ENCODE measurements at places on chromosomes 4 and X.
A peak's percentile ranks its signal among the peaks of the same experiment; 100 is the strongest.

- no peak for DNase-seq
These were observed 104.4 kb downstream of the ADRA2C start for GRCh38 chr4:3870567-3870962.

- DNase-seq, result no peak
These were observed 157.1 kb upstream of the LNX1 start for GRCh38 chr4:53748328-53748772.

GRCh38 chrX:86039625-86040568 lies 7.5 kb downstream of the CHM start:
- DNase-seq, result no peak

DNA sequence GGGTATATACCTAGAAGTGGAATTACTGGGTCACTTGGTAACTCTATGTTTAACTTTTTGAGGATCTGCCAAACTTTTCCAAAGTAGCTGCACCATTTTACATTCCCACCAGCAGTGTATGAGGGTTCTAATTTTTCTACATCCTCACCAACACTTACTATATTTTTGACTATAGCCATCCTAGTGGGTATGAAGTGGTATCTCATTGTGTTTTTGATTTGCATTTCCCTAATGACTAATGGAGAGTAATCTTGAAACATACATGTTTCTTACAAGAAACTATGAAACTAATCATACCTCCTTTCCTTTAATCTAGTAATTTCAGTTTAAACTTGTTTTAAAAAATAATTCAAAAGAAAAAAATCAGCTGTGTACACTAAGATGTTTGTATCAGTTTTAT lies 17.9 kb downstream of the BCLAF3 start:
- DNase-seq, result no peak

- DNase-seq, result no peak
These were observed 163.0 kb downstream of the FAM13A start for GRCh38 chr4:88893961-88894360.

DNA sequence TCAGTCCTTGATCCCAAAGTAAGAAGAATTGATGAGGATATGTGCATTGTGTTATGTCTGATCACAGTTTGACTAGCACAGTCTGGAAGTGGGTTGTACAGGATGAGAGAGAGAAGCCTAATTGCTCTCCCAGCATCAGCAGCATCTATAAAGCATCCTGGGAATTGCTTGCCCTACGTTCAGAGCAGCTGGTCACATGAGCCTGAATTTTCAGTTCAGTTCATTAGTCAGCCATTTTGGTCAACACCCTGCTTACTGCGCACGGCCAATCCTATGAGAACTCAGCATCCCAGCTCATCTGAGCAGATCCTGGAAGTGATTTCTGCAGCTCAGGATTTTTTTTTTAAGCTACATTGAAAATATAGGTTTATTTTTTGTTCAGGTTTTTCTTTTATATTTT lies at the start of gene RUFY3:
TSS of gene RUFY3 (plus strand) at position 218 of the 400 bp plus-strand sequence. CDS start 610 bp downstream, outside the sequence.
- DNase-seq, result no peak

DNA sequence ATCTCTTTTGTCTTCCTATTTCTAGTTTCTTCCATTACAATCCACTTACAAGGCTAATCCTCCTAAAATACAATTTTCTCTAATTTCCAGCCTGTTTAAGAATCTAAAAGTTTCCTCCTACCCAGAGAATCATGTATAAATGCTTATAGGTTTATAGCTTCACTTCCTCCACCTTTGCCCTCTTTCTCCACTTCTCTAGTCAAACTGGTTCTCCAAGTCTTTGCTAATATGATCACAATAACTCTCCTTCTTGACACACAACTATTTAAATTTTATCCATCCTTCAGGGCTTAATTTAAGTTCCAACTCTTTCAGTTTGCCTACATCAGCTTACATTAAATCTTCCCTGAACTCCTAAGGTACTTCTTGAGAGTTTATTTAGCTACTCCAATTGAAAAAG lies 69.2 kb downstream of the RPS6KA6 start:
- no peak for DNase-seq

GRCh38 chr4:147831551-147832171 lies 99.8 kb downstream of the ARHGAP10 start:
- DNase-seq, result no peak

DNA sequence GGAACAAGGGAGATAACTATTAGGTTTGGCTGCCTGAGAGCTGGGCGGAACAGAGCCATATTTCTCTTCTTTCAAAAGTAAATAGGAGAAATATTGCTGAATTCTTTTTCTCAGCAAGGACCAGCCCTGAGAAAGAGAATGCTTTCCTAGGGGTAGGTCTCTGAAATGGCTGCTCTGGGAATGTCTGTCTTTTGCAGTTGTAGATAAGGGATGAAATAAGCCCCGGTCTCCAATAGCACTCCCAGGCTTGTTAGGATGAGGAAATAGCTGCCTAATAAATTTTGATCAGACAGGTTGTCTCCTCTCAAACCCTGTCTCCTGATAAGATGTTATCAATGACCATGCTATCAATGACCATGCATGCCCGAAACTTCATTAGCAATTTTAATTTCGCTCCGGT lies 207.8 kb upstream of the KIT start:
- DNase-seq, result no peak

- DNase-seq, result no peak
These were observed 64.1 kb upstream of the GUCY1A1 start for GRCh38 chr4:155602351-155603140.

GRCh38 chrX:129932821-129933321 lies 26.9 kb downstream of the UTP14A start:
- no peak for DNase-seq

- DNase-seq, result no peak
These were observed 117.0 kb downstream of the CBLL2 start for GRCh38 chrX:22389556-22390179.

DNA sequence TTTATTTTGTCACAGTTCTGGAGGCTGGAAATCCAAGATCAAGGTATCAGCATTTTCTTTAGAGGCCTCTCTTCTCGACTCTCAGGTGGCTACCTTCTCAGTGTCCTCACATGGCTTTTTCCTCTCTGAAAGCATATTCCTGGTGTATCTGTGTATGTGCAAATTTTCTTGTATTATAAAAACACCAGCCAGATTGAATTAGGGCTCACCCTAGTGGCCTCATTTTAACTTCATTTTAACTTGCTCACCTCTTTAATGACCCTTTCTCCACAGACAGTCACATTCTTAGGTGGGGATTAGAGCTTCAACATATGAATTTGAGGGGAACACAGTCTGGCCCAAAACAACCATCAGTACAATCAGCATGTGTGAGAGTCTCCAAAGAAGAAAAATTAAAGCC lies 542.4 kb upstream of the FAM241A start:
- no peak for DNase-seq

- DNase-seq, result no peak
These were observed 98.9 kb upstream of the PDLIM3 start for GRCh38 chr4:185634066-185634652.

DNA sequence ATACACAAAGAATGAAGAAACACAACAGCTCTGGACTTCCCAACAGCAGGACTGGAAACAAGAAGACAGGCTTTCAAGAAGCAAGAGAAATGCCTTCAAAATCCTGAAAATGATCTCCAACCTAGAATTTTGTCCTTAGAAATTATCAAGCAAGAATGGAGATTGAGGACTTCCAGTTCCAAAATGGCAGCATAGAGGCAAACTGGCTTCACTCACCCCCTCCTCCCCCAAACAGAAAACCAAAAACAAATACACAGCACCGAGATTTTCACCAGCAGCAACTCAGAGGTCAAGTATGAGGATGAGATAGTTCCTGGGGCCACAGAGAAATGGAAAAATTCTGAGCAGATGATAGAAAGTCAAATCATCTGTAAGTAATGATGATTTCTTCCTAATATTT lies 40.5 kb upstream of the LRBA start:
- no peak for DNase-seq

- DNase-seq, result no peak
These were observed 90.7 kb downstream of the CORIN start for GRCh38 chr4:47747211-47747610.

DNA sequence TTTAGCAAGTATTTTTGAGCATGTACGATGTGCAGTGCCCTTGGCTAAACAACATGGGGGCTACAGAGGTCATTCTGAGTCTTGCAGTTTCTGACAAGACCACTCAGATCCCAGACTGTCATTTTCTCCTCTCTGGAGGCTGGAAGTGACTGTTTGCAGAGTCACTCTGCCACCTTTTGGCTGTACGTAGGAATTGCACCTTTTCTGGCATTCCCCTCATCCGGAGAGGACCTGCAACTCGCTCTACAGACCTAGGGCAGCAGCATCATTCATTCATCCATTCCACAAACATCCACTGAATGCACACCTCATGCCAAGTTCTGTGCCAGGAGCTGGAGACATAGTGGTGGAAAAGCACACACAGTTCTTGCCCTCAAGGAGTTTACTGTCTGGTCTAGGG lies 160.4 kb upstream of the GPR101 start:
- DNase-seq, result no peak

GRCh38 chrX:129954804-129955203 lies 27.6 kb upstream of the BCORL1 start:
- no peak for DNase-seq

- DNase-seq, result peak; percentile 49
These were observed 36.8 kb downstream of the RTL5 start for GRCh38 chrX:72094894-72095293.

DNA sequence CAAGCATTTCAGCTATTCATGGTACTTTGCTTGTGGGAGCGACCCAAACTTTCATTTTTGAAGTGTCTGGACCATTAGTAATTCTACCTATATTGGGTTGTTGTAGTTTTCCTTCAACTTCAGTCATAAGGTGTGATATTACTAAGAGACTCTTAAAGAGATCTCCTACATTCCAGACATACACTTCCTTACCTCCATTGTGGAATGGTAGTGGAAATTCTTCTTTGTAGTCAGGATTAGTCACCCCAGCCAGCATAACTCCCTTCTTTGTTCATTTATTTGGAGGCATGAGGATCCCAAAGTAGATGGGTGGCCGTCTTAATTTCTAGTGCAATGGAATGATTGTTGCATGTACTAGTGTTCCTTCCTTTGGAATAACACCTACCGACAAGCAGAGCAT lies 991.4 kb downstream of the ARAP2 start:
- no peak for DNase-seq

- DNase-seq, result no peak
These were observed 1.5 kb upstream of the ENPEP start for GRCh38 chr4:110474481-110474880.

- no peak for DNase-seq
These were observed 94.2 kb downstream of the CXCL13 start for GRCh38 chr4:77699731-77700210.

DNA sequence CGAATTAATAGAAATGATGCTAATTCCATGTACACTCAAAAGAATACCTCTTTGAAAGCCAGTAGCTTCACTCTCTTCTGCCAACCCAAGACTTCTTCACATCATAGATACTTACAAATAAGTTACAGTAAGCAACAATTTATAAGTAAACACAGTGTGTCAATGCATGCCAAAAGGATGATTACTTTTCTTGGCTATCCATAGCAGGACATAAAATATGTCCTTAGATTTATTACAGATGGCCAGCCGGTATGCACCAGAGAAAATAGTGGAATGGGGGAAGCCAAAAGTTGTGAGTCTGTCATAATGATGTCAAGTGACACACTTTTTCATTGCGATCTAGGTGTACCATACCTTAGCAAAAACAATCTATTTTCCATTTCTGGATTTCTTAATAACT lies 631 bp upstream of the BMX start:
- DNase-seq, result no peak

DNA sequence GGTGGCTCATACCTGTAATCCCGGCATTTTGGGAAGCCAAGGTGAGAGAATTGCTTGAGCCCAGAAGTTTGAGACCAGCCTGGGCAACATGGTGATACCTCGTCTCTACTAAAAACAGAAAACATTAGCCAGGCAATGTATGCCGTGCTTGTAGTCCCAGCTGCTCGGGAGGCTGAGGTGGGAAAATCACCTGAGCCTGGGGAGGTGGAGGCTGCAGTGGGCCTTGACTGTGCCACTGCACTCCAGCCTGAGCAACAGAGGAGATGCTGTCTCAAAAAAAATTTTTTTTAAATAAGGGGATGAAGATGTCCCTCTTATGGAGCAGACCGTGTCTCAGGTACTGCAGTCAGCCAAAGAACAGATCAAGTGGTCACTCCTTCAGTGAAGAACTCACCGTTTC lies 13.5 kb downstream of the CTAG1B start:
- DNase-seq, result no peak

- DNase-seq, result no peak
These were observed 1191.8 kb downstream of the ARAP2 start for GRCh38 chr4:35052546-35052945.

DNA sequence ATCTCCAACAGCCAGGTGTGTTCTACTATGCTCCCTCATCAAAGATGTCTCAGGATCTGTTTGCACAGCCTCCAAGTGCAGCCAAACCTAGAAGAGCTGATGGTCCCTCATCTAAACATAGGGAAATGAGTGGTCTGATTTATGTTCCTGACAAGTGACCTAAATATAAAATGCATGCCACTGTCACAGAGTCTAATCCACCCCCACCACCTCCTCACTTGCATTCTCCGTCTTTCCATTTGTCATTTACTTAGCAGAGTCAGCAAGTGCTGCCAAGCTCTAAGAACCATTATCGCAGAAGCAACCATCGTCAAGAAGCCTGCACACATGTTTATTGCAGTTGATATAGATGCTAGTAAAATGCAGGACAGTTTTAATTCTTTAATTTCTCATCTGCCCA lies 33.1 kb upstream of the VCX3A start:
- no peak for DNase-seq

DNA sequence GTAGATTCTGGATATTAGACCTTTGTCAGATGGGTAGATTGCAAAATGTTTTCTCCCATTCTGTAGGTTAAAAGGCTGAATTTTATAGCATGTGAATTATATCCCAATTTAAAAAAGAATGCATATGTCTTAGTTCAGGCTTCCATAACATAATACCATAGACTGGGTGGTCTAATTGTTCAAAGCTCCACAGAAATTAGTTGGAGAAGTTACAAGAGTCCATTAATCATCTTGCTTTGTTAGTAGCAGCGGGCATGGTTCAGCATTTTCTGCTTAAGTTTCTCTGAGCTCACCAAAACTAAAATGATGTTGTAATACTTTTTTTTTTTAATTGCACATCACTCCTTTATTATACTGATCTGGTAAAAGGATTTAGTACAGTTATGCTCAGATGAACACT lies 1.8 kb downstream of the PGAM4 start:
- no peak for DNase-seq

GRCh38 chr4:61400439-61401038 lies 200.4 kb downstream of the ADGRL3 start:
- DNase-seq, result no peak

Data from activated T-helper 1 cell treated with anti-CD3 and anti-CD28 coated beads, Interleukin-2, amount 50 U/mL, for 16 hours (primary cell).